Activated gamma-delta T cell treated with Interleukin-2 at 50 U/mL for 16 hours (primary cell): ENCODE measurements at places on chromosomes 3 and 15.

GRCh38 chr3:4939276-4939675 is 40.0 kb upstream of the BHLHE40 start:
- no peak for DNase-seq

GRCh38 chr3:197149-197827 is 725 bp downstream of the CHL1 start:
- no peak for DNase-seq

DNA sequence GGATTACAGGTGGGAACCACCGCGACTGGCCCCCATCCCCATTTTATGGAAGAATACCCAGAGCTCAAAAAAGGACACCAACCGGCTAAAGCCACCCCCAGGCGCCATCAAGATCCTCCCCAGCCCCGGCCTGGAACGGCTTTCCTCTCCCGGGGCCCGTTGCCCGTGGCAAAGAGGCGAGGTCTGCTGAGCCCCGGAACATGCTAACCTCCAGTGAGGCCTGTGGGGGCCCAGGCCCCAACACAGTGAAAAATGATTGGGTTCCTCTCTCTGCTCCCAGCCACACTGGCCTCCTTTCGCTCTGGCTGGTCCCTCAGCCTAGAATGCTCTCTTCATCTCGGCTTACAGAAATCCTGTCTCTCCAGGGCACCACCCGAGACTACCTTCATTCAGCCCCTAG is 46.5 kb upstream of the SMAD6 start:
- no peak for DNase-seq

DNA sequence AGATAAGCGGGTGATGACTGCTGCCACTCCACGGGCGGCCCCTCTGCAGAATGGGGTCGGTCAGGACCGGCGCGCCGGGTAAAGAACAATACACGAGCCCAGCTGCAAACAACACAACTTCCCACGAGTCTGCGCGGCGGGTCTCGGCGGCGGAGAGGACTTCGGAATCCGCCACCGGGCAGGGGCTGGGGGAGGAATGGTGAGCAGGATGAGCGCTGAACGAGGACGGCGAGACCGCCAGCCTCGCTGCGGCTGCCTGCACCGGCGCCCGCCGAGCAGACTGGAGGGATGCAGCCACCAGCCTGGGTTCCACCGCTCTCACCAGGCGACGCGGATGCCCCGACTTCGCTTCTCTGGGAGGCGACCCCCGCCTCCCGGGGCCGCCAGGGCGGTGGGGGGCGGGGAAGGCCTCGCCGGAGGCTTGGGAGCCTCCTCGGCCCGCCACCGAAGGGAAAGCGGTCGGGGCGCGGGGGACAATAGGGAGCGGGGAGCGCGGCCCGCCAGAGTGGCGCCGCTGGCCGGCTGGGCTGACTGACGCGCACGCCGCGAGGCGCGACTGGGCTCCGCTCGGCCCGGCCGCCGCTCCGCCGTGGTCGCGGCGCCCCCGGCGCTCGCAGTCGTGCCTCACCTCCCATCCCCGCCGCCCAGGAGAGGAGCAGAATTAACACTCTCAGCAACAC is 515 bp downstream of the ADAM10 start:
- DNase-seq: peak; percentile 38

GRCh38 chr3:47407896-47408838 is 27.3 kb downstream of the PTPN23 start:
- no peak for DNase-seq

DNA sequence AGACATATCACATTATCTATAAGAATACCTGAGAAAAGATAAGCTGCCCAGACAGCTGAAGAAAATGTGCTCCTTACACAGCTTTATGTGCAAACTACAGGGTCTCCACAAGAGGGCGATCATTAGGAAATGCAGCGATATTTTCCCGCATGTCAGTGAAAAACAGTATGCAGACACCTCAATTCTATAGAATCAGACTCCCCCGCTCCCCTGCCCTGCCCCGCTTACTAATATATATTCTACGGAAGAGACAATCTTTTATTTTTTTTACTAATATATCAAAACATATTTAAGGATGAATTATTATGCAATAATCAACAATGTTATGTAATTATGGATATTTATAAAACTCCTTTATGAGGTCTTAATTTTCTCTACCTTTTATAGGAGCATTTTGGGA is 681.3 kb downstream of the ROBO1 start:
- no peak for DNase-seq

DNA sequence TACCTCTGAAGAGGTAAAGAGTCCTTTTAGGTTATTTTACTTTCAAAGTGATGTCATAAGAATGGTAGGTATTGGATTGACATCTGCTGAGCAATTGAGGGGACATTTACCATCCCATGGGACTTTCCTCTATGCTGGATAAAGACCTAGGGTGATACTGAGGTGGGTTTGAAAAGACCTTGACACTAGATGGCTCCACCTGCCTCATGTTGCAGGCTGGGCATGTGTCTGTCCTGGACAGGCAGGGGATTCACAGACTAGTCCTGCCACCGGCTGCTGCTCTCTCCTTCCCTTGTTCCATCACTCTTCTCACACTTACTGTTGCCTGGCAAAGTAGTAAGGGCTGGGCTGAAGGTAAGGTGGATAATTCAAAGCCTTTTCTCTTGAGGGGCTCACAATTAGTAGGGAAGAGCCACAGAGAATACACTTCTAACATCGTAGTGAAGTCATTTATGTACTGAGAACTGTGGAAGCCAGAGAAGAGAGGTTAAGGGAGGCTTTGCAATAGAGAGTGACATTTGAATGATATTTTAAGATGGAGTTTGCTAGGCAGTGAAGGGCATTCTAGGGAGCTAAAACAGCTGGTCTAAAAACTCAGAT is 27.7 kb downstream of the TRAK1 start:
- no peak for DNase-seq

DNA sequence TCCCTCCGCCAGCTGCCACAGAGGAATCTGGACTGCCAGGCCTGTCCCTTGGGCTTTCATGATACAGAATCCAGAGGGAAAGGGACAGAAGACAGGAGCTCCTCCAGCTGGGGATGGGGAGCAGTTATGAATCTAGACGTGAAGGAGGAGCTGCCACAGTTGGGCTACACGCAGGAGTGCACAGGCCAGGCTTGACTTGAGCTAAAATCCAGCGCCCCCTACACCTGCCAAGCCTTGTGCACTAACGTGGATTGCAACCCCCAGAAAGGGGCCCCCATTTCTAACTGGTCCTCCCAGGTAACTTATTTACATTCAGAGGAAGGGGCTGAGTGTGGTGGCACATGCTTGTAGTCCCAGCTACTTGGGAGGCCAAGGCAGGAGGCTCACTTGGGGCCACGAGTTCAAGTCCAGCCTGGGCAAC is 14.3 kb downstream of the KLHL6 start:
- DNase-seq: no peak

GRCh38 chr15:97692301-97693015 is 268.0 kb upstream of the ARRDC4 start:
- DNase-seq: no peak

DNA sequence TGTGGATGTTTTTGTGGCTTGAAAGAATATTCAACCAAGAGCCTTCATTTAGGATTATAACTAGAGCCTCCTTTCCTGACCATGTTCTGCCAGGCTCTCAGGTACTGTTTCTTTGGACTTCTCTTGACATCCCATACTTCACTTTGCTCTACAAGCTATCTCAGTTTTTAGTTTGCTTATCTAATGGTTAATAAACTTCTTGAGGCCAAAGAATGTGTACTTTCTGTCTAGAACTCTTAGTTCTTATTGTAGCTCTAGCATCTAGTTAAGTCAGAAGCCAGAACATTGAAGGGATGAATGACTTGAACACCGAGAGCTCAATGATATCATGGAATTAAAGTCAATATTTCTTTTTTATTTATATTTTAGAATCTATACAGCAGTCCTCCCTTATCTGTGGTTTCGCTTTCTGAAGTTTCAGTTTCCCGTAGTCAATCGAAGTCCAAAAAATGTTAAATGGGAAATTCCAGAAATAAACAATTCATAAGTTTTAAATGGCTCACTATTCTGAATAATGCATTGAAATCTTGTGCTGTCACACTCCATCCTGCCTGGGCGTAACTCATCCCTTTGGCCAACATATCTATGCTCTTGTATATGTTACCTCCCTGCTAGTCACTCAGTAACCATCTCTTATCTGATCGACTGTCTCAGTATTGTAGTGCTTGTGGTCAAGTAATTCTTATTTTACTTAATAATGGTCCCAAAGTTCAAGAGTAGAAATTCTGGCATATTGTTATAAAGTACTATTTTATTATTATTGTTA is 368.6 kb upstream of the RBMS3 start:
- DNase-seq: no peak

GRCh38 chr3:178684881-178685590 is 148.8 kb downstream of the KCNMB2 start:
- DNase-seq: no peak

DNA sequence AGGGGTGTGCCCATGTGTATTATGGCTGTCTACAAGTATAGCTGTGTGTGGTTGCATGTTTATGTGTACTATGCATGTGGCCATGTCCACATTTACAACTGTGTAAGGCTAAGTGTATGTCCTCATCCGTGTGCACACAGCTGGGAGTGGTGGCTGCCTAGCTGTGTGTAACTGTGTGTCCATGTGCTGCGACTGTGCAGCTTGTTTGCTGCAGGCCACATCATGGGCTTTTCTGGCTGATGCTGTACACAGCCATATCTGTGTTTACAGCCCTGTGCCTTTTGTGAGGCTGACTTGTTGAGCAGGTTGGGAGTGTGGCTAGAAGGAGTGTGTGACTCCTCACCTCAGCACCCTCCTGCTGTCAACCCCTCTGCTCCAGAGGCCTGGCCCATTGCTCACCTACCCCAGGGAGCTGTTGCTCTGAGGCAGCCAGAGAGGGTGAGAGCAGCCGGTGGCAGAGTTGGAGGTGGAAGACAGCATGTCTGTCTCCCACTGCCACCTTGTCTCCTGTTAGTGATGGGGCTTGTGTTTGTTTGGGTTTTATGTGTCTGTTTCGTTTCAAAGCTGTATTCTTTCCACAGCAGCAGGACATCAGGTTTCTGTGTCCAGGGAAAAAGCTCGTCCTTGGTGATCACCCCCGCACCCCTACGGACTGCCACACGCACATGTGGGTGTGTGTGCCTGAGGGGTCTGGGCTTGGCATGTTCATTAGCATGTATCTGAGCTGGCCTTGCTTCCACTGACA is 1.4 kb upstream of the GRM2 start:
- no peak for DNase-seq

DNA sequence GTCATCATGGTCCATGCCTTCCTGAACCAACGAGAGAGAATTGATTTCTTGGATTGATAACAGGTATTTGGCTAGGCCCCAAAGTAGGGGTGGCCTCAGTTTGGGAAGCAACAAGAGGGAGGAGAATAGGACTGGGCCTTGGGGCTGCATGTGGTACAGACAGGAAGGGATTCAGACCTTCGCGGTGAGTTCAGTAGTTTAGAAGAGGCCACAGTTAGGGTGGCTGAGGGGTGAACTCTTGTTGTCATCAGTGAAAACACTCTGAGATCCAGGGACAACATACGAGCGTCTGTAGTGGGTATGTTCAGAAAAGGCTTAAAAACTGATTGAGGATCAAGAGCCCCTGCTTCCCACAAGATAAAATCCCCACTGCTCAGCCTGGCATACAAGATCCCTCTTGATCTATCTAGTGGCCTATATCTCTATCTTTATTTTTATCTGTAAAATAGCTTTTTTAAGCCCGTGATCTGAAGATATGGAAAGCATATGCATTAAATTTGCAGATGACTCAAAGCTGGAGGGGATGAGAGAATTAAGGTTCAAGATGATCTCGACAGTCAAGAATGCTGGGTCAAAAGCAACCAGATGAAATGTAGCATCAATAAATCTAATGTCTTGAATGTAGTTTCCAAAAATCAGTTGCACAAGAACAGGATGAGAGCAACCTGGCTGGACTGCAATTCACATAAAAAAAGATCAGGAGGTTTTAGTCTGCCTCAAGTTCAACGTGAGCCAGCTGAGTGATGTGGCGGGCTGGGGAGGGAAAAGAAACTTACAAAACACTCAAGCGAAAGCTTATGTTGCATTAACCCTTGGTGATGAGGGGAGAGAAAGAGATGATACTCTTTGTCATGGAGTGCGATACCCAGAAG is 221.1 kb upstream of the TLE3 start:
- no peak for DNase-seq

DNA sequence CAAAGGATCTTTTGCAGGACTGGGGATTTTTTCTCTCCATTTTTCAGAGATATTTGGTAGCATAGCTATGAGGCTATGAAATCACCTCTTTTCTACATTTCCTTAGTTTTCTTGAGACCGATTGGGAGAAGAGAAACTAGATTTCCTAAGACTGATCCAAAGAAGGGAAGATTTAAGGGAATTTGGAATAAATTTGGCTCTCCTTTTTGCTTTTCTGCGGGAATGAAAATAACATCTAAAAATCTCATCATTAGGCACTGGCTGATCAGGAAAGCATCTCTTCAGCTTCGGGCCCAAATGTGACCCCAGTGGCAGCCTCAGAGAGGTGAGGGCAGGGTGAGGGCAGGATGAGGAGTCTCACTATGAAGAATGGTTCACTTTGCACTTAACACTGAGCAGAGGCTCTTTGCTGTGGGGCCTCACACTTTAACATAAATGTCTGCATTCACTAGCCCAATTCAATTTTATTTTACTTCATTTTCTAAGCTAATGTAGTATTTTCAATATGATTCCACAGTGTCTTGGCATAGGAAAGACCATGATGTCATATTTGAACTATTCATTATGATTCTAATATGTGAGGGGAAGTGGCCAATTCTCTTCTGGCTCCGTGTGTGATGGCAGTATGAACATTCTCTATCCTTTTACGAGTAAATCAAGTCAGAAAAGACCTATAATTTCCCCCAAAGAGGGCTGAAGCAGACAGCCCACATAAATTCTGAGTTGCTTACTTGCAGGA is 193.2 kb downstream of the MEX3B start:
- DNase-seq: no peak

- no peak for DNase-seq
Observed at GRCh38 chr3:38207254-38208003, 42.1 kb downstream of the OXSR1 start.

DNA sequence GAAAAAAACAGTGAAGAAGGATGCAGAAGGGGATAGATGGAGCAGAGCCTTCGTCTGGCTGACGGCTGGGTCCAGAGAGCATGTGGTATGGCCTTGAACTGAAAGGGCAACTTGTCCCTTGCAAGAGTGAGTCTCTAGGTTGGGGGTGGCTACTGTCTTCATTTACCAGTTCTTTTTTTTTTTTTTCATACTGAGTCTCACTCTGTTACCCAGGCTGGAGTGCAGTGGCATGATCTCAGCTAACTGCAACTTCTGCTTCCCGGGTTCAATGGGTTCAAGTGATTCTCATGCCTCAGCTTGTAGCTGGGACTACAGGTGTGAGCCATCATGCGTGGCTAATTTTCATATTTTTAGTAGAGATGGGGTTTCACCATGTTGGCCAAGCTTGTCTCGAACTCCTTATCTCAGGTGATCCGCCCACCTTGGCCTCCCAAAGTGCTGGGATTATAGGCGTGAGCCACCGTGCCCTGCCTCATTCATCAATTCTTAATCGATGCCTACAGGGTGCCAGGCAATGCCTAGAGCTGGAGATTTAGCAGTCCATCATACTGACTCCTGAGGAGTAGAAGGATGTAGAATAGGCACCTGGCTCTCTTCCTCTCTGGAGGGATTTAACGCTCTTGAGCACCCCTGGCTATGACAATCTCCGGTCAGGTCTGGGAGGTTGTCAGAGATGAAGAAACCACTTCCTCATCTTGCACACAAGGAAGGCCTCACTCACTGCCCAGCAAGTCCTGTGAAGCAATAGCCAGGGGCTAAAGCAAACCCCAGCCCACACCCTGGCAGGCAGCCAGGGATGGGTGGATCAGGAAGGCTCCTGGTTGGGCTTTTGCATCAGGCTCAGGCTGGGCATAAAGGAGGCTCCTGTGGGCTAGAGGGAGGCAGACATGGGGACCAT is at the start of gene CAMP:
Gene CAMP (plus strand): TSS at position 880 of the 898 bp plus-strand sequence. CDS start 17 bp downstream, at position 897.
- no peak for DNase-seq

GRCh38 chr3:134650431-134651346 is at the start of gene KY:
KY (minus strand) TSS chr3:134651022; CDS start chr3:134650960, 62 bp downstream.
- DNase-seq: no peak

GRCh38 chr3:103006526-103007183 is 571.8 kb downstream of the ZPLD1 start:
- DNase-seq: no peak
